ENCODE measurements at places on chromosomes 16 and 17.

DNA sequence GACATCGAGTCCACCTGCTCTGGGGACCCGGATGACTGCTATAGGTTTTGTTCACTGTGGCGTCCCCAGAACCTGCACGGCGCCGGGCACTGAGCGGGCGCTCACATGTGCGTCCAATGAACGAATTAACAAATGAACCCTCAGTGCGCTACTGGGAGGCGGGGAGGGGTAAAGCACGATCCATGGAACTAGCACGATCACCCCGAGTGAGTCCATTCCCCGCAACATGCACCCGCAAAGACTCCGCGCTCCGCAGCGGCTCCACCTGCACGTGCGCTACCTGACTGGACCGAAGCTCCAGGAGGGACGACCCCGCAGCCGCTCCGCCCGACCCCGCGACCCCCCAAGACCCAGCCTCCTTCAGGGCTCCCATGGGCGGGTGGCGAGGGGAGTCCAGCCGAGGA, 491 bp downstream of the TRAP1 start:
- DNase-seq, result no peak

DNA sequence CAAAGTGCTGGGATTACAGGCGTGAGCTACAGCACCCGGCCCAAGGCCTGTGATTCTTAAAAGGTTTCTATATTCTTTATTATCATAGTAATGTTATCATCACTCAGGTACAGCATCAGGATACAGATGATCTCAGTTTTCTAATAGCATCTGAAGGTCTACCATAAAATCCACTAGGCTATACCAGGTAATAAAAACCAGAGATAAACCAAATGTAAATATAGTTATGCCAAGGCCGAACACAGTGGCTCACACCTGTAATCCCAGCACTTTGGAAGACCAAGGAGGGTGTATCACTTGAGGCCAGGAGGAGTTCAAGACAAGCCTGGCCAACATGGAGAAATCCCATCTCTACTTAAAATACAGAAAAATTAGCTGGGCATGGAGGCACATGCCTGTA, 53.8 kb downstream of the SYNRG start:
- no peak for DNase-seq

DNA sequence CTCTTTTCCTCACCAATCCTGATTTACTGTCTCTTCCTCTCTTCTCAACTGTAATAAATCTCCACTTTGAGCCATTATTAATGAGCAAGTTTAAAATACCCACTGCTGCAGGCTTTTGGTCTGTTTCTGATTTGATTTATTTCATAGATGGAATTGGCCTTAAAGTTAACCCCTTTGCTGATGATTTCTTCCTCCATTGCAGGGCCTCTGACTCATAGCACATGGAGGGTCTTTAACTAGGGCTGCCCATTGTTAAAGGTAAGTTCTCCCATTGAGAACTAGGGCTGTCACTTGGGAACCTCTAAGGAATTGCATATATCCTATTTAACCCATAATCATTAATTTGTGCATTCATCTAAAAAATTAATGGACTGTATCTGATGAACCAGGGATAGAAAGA, 221.2 kb downstream of the CA10 start:
- DNase-seq, result no peak

GRCh38 chr17:74737299-74738050, 419 bp downstream of the RAB37 start:
- DNase-seq, result peak; percentile 52

GRCh38 chr17:7632492-7632894, 2.6 kb downstream of the SHBG start:
- DNase-seq, result no peak

GRCh38 chr16:24845726-24846547, at the start of gene SLC5A11:
Gene SLC5A11, plus strand, starts transcription at chr16:24845963. Its CDS starts 12,681 bp downstream, at chr16:24858644.
- DNase-seq, result no peak

DNA sequence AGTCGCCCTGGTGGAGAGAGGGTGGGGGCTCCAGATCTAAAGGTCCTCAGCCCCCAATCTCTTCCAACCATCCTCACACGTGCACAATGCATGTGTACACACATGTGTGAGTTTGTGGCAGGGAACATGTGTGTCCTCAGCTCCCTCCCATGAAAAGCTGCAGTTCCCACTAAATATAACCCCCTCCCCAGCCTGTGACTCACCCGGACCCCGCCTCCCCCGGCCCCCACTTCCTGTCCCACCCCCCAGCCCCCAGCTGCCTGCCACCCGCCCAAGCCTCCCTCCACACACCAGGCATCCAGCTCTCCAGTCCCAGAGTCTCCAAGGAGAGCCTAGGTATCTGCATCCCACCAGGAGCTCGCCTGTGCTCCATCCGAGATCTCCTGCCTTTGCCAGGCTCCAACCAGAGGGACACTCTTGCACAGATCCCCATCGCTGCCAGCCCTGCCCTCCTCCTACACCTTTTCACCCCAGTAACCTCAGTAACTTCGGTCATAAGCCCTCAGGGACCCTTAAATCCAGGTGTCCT, 3.9 kb downstream of the DLG4 start:
- no peak for DNase-seq

- no peak for DNase-seq
Measured at GRCh38 chr16:4092547-4093265, 23.5 kb downstream of the ADCY9 start.

DNA sequence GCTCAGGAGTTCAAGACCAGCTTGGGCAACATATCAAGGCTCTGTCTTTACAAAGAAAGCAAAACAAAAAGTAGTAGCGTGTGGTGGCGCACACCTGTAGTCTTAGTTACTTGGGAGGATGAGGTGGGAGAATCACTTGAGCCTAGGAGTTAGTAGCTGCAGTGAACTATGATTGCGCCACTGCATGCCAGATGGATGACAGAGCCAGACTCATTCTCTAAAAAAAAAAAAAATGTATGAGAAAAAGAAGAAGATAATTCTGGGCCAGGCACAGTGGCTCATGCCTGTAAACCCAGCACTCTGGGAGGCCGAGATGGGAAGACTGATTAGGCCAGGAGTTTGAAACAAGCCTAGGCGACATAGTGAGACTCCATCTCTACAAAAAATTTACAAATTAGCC, 28.5 kb downstream of the STAT5B start:
- DNase-seq, result no peak

DNA sequence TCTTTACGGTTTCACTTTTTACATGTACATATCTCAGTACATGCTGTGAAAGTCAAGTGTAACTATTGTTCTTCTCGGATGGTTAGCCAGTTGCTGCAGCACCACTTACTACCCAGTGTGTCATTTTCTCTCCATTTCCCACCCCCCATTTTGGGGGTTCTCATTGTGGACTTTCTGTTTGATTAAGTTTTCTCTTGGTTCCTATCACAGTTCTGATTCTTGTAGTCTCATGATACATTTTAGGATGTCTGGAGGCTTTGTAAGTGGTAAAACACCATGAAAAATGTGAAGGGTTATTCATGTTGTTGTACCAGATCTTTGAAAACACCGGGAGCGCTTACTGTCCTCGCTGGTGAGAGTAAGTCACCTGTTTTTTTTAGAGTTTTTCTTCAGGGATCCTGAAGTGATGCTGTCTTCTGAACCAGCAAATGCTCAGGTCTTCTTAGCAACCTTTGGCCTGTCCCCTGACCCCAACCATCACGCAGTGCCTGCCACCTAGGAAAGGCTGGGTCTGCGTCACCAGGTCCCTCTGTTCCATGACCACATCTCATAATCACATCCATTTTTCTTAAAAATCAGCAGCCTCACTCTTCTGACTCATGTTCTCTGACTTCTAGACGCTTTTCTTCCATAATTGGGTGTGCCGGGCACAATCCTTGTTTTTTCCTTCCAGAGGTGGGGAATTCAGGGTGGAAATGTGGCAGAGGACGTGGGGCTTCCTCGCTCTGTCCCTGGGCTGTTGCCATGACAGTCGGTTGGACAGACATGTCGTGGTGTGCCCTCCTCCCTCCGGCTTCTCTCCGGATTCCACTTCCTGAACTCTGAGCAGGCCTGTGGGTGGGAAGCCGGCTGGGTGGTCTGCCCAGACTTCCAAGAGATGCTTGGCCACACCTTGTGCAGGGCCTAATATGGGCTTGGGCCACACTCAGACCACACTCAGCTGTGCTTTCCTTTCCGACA, 102.6 kb downstream of the NTN1 start:
- no peak for DNase-seq

Data from GM06990 (cell line).